ENCODE measurements at places on chromosomes 5 and 9.

DNA sequence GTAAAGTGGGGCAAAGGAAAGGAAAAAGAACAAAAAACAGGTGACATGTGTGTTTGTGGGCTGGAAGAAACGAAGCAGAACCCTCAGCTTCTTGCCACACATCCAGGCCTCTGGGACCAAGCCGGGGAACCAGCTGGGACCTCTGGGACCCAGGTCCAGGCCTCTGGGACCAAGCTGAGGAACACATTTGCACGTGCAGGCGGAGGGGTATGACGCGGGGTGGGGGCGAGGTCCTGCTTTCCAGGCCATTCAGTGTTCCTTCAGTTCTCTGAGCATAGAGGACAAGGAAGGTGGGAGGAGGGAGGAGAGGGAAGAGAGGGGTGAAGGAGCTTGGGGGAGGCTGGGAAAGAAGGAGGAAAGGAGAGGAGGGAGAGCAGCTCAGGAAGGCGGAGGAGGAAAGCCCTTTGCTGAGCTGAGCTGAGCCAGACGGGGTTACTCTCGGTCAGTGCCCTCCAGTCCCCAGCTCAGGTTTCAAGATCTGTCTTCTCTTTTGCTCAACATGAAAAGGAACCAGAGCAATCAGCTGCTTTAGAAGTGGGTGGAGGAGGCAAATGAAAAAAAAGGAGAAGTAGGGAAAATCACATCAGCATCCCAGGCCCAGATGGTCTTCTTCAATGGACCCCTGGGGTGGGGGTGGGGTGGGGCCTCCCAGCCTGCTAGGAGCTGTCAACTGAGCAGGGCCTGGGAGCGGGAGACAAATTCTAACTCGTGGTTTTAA lies 59.1 kb downstream of the ABCA1 start:
- peak; percentile 49 for DNase-seq

GRCh38 chr5:14164164-14165163 lies 21.3 kb downstream of the TRIO start:
- DNase-seq = no peak

DNA sequence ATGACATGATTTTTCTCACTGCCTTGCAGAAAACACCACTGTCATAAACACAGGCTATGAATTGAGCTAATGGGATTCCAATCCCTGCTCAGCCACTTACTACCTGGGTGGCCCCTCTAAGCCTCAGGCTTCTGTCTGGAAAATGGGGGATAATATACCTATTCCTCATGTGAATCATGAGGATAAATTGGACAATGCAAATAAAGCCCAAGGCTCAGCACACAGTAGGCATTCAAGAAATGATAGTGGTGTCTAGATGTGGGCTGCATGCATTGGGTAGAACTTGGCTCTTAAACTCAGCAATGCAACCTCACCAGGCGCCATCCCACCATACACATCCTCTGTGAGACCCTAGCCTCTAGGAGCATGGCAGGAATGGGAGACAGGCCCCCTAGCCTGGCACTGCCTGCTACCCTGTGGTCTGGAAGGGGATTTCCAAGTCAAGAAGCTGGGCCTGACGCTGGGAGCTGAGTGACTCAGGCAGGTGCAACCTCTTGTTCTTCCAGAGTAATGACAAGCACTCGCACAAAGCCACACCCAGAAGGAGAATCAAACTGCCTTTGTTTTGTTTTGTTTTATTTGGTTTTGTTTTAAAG lies 2.3 kb upstream of the TNIP1 start:
- DNase-seq = no peak

DNA sequence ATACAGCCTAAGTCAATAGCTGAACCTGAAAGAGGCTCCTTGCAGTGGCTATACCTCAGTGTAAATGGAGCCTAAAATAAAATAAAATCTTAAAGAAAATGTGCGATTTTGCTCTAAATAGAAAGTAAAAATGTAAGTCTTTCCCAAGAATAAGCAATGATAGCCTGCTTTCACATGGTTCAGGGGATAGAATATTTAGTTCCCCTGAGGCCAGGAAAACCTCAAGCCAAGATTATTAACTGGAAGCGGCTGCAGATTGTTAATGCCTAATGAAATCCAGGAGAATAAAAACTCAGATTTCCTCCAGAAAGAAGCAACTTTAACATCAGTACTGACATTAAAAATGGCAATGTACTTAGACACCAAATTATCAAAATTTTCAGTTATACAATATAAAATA lies 463.7 kb downstream of the CYLC2 start:
- no peak for DNase-seq

DNA sequence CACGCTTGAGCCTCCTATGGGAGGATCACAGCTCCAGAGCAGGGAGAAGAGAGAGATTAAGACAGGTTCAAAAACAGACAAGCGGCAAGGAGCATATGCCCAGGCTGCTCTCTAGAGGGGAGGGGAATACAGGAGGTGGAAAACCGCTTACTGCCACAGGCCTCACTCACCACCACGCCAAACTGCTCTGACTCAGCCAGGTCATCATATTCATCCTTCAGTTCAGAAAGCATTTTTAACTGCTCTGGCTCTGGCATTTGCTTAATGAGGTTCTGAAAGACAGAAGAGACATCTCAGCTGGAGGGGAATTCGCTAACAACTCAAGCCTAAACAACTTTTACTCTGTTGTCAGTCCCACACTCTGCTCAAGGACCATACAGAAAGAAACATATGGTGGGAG lies 40.1 kb downstream of the PCDHGC5 start:
- DNase-seq = no peak

DNA sequence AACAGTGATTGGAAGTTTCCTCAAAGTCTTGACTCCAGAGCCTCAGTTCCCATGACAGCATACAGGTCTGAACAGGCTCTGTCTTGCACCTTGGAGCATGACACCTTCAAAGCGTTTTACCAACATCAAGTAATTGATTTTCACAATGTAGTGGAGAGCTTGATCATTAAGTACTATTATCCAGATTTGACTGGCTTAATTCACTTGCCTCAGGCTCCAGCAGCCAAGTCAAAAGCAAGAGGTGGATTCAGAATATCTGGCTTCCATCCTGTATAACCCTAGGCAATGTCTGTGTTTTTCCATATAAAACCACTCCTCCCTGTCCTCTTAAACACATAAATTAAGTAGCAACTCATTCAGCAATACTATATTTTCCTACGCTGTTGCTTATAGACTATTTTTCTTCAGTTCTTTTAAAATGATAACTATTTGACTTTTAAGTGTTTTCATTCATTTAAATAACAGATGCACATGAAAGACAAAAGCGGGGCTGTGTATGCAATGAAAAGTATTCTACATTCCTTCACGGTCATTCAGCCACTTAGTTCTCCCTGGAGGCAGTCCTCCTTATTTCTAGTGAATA lies 150.8 kb upstream of the RANBP3L start:
- DNase-seq = peak; percentile 75
